ENCODE measurements at places on chromosomes 6 and 20.

DNA sequence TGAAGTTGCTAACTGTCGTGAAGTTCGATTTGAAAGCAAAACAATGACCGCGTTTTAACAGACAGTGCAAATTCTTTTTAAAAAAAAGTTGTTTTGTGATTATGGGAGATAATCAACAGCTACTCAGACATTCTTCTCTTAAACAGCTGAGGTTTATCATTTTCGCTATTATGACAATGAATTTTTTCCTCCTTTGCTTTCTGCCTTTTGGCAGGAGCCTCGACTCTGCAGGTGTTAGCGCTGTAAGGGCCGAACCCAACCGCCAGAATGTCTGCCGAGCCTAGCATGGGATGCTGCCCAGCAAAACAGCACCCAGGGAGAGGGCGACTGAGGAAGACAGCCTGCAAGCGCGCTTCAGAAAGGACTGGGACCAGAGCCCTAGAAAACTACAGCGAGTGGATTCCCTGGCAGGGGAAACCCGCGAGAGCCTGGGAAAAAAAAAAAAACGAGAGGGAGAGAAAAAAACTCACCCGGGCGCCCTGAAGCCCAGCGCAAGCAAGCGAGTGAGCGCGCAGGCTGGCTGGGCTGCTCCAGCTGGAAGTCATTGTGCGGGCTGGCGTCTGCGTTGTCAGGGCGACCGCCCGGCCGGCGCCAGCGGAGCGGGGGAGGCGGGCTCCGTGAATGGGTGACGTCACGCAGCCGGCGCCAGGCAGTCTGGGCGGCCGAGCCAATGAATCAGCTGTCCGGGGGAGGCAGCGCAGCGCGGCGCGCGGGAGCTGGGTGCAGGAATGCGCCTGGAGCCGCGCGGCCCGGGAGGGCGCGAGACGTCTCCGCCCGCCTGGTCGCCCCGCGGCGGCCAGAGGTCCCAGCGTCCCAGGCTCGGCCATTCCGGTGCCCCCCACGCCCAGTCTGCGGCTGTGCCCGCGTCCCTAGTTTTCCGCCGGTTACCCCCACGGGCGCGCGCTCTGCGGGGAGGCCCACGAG, 32.7 kb upstream of the ID4 start:
- peak; percentile 73 for DNase-seq

DNA sequence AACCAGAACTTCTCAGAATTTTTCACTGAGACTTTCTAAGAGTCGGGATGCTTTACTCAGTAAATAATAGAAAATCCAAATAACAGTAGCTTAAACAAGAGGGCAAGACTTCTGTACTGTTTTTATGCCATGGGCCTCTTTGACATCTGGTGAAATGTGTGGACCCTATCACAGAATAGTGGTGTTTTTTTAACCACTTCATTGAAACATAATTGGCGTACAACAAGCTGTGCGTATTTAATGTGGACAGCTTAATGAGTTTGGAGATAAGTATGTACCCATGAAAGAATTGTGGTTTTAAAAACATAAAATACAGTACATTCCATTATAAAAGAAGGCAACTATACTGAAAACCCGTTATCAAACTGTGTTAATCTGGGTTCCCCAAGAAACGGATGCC, 37.7 kb downstream of the PDRG1 start:
- DNase-seq: no peak

DNA sequence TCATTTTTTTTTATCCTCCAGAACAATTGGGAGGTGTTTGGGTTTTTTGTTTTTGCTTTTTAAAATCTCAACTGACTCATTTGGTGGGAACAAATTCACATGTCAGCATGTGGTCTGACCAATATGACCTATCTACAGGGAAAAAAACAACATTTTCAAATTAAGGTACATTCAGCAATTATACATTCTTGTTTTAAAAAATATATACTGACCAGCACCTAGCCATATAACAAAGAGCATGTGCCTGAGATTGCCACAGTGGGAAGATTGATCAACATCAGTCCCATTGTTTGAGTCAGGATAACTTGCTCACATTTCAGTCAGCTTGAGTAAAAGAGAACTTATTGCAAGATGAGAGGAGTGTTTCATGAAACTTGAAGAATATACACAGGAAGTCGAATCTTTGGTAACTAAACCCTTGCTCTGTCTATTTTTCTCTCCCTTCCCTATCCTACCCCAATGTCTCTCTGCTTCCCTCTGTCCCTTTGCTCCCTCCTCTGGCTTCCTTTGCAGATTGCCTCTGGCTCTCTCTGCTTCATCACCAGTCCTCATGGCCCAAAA, 163.2 kb upstream of the TAB2 start:
- DNase-seq: no peak

DNA sequence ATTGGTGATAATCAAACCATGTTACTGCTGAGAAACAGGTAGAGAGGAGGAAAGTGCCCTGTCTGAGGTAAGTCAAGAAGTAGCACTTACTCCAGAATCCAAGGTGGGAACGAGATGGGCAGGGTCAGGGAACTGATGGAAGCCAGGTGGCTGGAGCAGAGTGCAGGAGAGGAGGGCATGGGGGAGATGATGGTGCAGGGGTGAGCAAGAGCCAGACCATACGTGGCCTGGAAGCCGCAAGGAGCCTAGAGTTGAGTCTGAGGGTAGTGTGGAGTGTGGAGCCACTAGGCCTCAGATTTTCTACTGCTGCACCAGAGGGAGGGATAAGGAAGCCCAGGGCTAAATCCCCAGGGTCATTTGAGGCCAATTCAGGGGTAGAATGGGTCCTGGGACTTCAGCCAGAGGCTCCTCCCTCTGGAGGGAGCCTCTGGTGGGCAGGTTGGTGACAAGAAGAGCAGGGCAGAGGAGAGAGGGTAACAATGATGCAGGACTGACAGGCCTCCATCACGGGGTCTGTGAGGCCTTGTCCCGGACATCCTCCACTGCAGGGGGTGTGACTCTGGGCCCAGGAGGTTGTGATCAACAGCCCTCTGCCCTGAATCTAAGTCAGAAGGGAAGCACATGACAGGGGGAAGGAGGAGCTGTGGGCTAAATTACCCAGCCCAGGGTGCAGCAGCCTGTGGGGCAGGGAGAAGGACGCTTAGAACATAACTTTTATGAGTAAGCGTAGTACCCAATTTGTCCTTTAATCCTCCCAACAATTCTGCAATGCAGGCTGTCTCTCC, 28.7 kb downstream of the COX4I2 start:
- DNase-seq: no peak

- DNase-seq: no peak
Measured at GRCh38 chr20:58044931-58045555, 183.4 kb downstream of the ANKRD60 start.

- DNase-seq: no peak
Measured at GRCh38 chr20:59400708-59401107, 100.3 kb downstream of the EDN3 start.

Measured in stimulated activated CD4-positive, alpha-beta T cell treated with anti-CD3 and anti-CD28 coated beads, TNF-alpha, amount 100 ng/mL, for 24 hours (primary cell).